ENCODE measurements at places on chromosomes 2 and 18. TPM values are rescaled to one million over a fixed set of nuclear protein-coding genes. Genes with fewer than 3 reads are reported as not detected.
A peak's percentile ranks its signal among the peaks of the same experiment; 100 is the strongest.

Gene UNC80
- 0.06 TPM for total RNA-seq

DNA sequence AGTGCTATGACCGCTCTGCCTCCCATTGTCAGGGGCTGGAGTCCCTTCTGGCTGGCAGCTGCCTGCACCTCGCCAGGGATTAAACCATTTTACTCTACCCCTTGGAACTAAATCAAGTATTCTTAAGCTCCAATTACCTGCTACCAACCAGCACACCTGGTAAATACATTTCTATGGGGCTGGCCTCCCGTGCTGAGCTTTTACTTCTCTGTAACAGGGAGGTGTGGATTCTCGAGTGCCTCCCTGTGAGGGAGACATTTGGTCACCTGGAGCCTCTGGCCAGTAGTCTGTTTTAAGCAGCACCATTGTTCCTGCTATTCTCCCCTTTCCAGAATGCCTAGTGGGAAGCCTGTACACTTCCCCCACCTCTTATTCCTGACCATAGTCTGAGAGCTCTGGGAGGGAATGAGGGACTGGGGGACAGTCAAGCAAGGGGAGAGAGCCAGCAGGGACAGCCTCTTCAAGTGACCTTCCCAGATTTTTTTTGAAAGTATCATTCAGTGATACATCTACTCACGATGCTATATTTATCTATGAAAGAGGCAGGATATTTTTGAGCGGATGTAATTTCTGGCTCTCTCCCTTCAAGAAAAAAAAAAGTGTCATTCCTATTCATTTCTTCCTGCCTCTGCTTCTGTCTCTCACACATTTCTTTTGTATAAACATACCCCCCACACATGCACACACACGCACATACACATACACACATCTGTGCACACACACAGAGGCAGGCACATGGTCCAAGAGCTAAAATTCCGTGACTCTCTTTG, 112.8 kb downstream of the CAPN13 start:
- DNase-seq = no peak

DNA sequence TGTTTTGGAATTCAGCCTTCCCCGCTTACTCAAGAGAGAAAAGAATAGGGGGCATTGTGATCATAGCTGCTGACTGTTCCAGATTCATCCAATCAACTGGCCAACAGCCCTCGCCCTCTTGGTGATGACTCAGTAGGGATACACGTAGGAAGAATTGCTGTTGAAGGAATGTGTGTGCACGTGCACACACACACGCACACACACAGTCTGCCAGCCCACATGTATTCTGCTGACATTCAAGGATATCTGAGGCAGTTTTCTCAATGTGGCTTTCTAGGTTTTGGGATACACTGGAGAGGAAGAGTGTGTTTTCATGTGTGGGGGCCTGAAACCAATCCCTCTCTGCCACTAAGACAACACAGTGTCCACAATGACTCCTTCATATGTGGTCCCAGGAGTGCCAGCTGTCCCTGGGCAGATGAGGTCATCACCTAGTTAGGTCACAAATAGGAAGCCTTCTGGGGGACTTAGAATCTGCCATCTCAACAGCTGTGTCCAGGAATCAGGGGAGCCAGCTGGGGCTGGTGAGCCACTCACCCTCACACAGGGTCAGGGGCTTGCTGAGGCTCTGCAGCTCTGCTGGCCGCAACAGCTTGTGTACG, 352.6 kb downstream of the SS18 start:
- DNase-seq = no peak

Gene TRAF3IP1
- total RNA-seq = 8.8 TPM

Gene PDE11A
- total RNA-seq = not detected

DNA sequence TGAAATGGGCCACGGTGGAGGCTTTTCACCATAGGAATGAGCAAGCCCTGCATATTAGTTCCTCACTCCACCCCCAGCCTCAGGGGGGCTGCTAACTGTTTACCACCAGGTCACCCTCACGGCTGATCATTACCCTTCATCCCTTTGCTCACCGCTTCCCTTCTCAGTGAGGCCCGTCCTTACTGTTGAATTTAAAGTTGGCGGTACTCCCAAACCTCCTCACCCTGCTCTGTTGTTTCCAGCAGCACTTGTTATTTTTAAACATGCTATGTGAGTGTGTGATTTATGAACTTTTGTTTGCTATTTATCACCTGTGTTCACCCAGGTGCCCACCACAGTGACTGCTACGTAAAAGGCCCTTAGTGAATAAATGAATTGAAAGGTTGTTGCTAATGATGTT, 243.6 kb downstream of the ZNF407 start:
- DNase-seq = no peak

GRCh38 chr2:212117926-212118325, 420.7 kb downstream of the ERBB4 start:
- DNase-seq = no peak

Gene FBXO36
- 1.9 TPM for total RNA-seq

GRCh38 chr2:180125245-180125962, 118.3 kb upstream of the CWC22 start:
- DNase-seq = peak; percentile 51

DNA sequence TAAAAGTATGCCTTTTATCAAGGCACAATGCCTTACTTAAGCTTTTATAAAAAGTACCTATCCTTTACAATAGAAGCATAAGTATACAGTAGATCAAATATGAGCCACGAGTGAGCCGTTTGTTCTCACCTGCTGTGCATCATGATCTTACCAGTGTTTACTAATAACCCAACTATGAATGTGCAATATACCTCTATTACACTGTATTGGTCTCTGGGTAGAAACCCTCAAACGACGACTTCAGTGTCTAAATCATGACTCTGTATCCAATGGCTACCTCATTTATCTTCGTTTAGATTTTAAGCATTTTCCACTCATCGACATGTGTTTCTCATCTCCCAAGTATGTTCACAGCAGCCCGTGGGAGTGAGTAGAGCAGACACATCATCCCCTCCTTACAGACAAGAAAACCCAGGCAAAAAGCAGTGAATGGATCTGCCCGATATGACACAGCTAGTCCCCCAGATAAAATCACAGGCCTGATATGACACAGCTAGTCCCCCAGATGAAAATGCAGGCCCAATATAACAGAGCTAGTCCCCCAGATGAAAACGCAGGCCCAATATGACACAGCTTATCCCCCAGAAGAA, 279.8 kb downstream of the TNS1 start:
- DNase-seq = no peak

Gene CNNM3
- 6.7 TPM for total RNA-seq

GRCh38 chr2:191152482-191153240, 1.9 kb upstream of the STAT4 start:
- no peak for DNase-seq

Gene ATG4B
- 84.4 TPM for total RNA-seq

Gene TRABD2A
- total RNA-seq = 1.3 TPM

DNA sequence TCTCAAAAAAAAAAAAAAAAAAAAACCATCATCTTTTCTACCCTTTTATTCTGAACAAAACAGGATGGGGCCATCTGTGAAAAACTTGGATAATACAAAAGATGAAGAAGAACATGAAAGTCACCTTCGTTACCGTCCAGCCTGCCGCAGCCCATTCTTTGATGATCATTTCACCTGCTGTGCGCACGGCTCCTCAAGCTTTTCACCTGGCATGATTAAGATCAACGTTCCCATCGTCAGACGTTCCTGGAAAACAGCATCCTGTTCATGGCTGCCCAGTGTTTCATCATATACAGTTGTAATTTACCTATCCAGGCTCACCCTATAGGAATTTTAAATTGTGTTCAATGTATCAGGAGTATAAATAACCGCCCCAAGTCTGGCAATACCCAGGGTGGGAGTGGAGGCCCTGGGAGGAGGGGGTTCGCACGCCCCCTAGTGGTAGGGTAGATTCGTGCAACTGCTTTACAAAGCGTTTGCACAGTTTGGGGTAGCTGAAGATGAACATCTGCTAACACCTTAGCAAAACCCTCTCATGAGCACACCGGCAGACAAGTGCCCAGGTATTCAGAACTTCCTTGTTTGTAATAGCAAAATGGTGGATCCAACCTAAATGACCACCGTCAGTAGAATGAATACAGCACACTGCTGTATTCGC, 49.0 kb upstream of the GLI2 start:
- no peak for DNase-seq

Measured in glomerular endothelial cell (primary cell).